ENCODE measurements at places on chromosomes 5 and 9.

DNA sequence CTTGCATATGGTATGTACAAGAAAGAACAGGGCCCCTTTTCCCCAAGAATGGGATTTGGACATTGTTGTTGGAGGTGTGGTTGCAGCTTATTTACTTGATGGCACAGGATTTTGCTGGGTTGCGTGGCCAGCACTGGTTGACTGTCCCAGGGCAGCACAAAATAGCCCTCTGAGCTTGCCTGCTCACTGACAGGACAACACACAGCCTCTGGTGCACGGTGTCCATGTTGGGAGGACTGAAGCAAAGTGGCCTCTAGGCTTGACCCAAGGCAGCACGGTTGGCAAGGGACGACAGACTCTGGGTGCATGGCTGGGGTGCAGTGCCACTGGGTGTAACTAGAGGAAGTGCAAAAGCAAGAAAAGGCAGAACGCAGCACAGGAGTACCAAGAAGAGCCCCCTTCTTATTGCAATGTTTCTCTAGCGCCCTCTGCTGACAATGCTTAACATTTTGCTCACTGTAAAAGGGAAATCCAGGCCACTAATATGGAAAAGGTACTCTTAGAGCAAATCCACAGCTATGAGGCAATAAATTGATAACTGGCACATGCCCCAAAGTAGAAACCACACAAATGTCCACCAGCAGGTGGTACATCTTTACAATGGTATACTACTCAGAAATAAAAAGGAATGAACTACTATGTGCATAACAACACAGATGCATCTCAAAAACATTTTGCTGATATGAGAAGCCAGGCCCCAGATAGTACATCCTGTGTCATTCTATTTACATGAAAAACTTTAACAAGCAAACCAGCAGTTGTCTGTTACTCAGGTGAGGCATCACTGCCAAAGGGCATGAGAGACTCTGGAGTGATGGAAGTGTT lies 47.4 kb upstream of the BARX1 start:
- peak; percentile 60 for DNase-seq

- no peak for DNase-seq
These were observed 204.1 kb downstream of the MEF2C start for GRCh38 chr5:88678770-88679381.

DNA sequence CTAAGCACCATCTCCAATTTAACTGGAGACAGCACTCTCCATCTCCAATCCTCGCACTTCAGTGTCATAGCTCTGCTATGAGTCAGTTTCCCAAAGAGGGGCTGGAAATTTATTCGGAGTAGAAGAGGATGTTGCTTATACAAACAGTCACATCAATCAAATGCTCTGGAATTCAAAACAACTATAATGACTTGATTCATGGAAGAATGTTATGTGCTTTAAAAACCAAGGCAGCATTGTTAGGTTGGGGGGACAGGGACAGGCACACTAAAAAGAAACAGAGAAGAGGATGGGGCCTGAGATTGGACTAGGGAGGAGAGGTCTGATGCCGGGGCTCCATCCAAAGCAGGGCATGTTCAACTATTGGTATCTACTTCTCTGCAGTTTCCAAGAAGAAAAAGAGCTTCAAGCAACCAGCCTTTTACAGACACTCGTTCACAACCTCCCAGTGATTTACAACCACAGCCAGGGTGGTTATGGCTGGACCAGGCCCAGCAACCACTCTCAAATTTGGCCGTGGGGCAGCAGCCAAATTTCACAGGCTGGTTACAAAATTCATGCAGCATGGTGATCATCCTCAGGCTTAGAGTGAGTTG lies 117.5 kb upstream of the ZNF366 start:
- DNase-seq: no peak

- no peak for DNase-seq
These were observed 51.9 kb upstream of the TCERG1 start for GRCh38 chr5:146395193-146395592.

DNA sequence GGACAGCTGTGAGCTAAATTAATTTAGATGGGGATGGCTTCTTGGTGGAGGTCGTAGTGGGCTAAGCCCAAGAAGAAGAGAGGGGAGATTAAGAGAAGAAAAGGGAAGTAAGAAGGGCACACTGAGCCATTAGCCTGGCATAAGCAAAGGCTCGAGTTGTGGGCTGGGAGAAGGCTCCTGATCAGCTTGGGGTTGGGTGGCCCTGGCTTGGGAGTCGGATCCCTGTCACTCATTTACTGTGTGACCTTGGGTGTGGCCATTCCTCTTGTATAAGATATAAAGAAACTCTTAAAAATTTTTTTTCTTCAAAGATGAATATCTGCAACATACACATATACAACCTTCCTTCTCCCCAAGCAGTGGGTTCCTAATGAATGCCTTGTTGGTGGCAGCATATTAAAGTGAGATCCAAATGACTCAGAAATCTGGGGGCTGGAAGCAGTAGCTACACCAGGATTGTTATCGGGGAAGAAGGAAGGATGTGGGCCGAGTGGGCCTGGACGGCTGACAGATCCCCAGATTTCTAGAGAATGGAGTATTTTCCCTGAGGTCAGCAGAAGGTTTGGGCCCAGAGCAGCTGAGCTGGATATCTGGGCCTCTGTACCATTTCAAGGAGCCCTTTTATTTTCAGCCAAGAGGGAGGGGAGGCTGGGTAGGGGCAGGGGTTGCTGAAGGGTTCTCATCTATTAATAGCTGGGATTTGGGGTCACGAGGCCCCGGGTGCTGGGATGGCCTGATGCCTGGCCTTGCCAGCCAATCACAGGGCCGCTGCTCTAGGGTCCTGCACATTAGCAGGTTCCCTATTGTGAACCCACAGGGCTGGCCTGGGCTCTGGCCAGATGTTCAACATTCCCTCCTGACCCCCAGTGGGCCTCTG lies 52.1 kb downstream of the PPARGC1B start:
- no peak for DNase-seq

GRCh38 chr5:132114150-132115121 lies 40.8 kb downstream of the CSF2 start:
- no peak for DNase-seq

GRCh38 chr5:95027151-95027721 lies 257.7 kb downstream of the MCTP1 start:
- no peak for DNase-seq

DNA sequence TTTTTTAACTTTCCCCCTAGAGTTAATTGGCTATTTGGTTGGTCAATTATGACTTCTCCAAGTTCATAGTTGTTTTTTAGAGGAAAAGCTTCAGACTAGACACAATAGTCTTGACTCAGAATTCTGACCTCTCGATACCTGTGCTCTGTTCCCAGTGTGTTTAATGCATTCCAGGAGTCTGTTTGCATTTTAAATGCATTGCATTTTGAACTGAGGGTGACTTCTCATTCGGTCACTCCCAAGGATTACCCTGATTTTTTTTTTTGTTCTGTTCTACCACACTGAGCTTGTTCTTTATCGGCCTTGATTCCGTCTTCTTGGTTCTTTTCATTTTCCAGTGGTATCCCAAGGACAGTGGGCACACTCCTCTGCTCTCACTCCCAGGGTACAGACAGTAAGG lies 16.3 kb downstream of the ARHGEF28 start:
- DNase-seq: no peak

GRCh38 chr5:58922461-58923171 lies 339.7 kb downstream of the RAB3C start:
- DNase-seq: no peak

GRCh38 chr5:100788417-100788816 lies 114.7 kb downstream of the ST8SIA4 start:
- no peak for DNase-seq

- DNase-seq: no peak
These were observed 145.7 kb downstream of the NXNL2 start for GRCh38 chr9:88680505-88681160.

DNA sequence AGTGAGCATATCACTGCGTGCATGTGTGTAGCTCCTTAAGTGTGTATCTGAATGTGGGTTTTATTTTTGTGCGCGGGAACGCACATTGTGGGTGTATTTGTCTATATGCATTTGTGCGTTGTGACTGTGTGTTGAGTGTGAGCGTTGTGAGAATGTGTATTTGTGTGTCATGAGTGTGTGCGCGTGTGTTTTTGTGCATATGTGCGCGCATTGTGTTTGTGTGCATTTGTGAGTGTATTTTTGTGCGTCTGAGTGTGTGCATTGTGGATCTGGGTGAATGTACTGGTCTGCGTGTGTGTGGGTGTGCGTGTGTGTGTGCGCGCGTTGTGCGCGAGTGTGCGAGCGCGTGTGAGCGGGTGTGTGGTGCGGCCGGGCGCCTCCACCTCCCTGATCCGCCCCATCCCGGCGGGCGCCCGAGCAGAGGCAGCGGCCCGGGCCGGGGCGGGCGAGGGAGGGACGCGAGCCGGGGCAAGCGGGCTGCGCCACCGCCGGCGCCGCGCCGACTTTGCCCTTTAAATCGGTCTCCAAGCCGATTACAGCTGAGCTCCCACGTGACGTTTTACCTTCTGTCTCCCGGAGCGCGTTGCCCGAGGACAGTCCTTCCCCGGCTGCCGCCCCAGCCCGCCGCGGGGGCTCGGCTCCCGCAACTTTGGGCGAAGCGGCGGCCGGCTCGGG lies at the start of gene RASGRF2:
Gene RASGRF2 (plus strand): TSS at position 596 of the 675 bp plus-strand sequence. CDS start 376 bp downstream, outside the sequence.
- no peak for DNase-seq

- no peak for DNase-seq
These were observed 215.2 kb upstream of the KLF4 start for GRCh38 chr9:107704774-107705173.

DNA sequence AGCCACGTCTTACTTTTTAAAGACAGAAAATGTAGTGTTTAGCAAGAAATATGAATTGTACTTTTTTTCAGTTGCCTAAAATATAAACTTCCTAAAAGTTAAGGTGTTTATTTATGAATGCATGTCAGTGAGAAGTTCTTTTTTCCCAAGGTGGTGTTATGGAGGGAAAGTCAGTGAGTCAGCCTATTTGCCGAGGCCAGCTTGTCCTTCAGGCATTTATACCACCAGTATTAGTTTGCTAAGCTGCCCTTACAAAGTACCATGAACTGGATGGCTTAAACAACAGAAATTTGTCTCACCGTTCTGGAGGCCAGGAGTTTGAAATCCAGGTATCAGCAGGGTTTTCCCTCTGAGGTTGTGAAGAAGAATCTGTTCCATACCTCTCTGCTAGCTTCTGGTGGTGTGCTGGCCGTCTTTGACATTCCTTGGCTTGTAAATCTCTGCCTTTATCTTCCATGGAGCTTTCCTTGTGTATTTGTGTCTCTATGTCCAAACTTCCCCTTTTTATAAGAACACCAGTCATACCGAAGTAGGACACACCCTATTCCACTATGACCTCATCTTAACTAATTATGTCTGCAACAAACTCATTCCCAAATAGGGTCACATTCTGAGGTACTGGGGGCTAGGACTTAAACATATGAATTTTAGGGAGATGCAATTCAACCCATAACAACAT lies 38.4 kb downstream of the PRKACG start:
- DNase-seq: no peak

- no peak for DNase-seq
These were observed 304.0 kb downstream of the TLR4 start for GRCh38 chr9:118008246-118008645.

- no peak for DNase-seq
These were observed 47.5 kb upstream of the ORM1 start for GRCh38 chr9:114275246-114276004.

GRCh38 chr5:132251220-132251725 lies 6.2 kb upstream of the PDLIM4 start:
- DNase-seq: no peak

DNA sequence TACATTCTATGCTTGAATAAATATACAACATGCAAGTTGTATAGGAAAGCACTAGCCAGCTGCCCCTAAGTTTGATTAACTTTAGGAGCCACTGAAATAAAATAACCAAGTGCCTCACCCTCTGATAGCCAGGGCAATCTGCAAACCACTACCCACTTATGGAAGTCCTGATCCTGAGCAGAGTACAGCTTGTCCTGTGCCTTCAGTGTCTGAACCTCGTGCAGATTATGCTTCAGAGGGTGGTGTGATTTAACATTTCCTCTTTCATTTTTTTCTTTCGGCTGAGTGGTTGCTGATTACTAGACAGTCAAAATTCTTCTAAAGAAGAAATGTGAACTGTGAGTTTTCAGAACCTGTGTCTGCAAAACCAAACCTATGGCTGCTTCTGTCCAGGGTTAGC lies 327.7 kb downstream of the PIK3R1 start:
- DNase-seq: no peak

DNA sequence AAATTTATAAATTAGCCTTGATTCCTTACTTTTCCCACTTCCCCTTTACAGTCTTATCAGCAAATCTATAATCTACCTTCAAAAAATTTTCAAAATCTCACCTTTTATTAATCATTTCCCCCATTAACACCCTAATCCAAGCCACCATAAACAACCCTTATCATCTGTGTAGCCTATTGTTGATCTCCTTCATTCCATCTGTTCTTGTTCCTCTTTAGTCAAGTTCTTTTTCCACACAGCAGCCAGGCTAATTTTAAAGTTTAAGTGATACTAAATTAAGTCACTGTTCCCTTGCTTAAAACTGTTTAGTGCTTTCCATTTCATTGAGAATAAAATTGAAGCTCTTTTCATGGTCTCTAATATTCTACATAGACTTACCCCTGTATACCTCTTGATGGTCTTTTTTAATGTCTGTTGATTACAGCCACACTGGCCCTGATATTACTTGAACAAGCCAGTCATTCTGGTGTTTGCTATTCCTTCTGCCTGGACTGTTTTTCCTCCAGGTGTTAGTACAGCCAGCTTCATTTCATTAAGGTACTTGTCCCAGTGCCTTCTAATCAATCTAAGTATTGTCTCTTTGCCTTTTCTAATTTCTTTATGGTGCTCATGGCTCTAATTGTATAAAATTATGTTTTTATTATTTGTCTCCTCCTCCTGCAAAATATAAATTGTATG lies 31.1 kb downstream of the GPR151 start:
- DNase-seq: no peak

DNA sequence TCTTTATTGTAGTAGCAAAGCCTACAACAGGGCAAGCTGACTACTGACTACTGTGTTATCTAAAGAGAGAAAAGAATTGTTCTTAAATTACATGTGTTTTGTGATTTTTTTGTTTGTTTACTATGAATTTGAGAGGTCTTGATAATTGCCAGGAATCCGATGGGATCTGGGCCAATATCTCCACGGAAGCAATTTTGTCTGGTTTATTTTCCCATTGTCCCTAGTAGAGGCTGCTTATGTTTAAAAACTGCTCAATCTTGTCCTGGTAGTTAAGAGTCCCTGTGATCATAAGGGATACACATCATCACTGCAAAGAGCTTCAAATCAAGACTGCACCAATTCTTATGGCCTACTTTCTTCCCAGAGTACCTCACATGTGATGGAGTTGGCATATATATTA lies 94.4 kb downstream of the GLDC start:
- no peak for DNase-seq

GRCh38 chr9:19120877-19121276 lies 6.4 kb downstream of the PLIN2 start:
- no peak for DNase-seq

- no peak for DNase-seq
These were observed 213.9 kb downstream of the PBX3 start for GRCh38 chr9:125961072-125961471.

- DNase-seq: no peak
These were observed 46.6 kb upstream of the OLFM1 start for GRCh38 chr9:135040892-135041291.

- no peak for DNase-seq
These were observed 70.2 kb downstream of the FNBP1 start for GRCh38 chr9:129972816-129973215.

Measured in NCI-H1417 treated with DMSO at 0.1 percent for 48 hours (cell line).